ENCODE measurements at places on chromosomes 6 and 20. TPM values are rescaled to one million over a fixed set of nuclear protein-coding genes. Genes with fewer than 3 reads are reported as not detected.

Gene TRAPPC3L
- total RNA-seq = 0.10 TPM

Gene C4A
- total RNA-seq = 1.3 TPM

Gene RBM24
- 4.4 TPM for total RNA-seq

Gene ADTRP
- 1.6 TPM for total RNA-seq

All from mammary microvascular endothelial cell (primary cell).